Ecto neural progenitor cell (in vitro differentiated cells): ENCODE measurements at places on chromosomes 4 and X.
A peak's percentile ranks its signal among the peaks of the same experiment; 100 is the strongest.

DNA sequence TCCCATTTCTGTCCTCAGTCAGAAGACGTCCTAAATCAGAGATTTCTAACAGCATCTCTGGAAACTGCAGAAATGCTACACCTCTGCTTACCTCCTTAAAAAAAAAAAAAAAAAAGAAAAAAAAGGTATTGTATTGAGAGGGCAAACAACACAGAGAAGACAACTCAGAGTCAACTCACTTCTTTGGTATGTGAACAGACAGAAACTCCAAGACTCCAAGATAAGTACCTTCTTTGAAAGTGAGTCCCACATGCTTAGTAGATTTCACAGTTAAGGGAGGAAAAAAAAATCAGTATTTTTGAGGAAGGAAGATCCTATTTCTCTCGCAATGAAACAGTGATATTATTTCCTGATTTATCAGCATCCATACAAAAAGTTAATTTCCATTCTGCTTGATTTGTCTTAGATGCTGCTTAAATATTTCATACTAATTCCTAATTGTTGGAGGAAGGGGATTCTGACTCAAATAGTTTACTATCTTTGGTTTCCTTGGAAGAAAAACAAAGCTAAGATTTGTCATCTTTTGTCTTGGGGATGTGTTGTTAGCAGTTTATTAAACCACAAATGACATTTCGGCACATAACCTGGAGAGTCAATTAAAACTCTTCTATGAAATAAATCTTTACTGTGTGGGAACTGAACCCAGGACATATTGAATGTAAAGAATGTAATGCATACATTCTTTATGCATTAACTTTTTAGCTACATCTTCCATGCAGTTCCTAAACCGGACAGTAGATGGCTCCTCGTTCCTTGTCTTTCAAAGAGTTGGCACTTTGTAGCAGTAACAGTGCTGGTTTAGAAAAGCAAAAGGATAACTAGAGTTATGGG lies 4.7 kb downstream of the RASGEF1B start:
- peak; percentile 56 for DNase-seq

DNA sequence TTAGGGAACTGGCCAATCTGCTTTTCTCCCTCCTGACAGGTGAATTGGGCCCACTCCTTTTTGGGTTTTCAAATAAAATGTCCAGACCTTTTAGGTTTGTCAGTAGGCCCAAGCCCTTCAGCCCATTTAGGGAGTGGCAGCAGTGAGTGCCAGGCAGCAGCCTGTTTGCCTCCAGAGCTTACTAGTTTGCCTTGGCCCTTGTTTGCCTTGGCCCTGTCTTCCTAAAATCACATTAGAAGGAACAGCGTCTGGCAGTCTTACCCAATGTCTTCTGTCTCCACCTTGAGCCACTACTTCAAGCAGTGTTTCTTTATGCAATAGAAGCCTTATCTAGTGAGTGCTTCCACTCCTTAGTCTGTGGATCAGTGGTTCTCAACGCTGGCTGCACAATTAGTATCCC lies 117.1 kb downstream of the TMEM164 start:
- DNase-seq, result no peak

DNA sequence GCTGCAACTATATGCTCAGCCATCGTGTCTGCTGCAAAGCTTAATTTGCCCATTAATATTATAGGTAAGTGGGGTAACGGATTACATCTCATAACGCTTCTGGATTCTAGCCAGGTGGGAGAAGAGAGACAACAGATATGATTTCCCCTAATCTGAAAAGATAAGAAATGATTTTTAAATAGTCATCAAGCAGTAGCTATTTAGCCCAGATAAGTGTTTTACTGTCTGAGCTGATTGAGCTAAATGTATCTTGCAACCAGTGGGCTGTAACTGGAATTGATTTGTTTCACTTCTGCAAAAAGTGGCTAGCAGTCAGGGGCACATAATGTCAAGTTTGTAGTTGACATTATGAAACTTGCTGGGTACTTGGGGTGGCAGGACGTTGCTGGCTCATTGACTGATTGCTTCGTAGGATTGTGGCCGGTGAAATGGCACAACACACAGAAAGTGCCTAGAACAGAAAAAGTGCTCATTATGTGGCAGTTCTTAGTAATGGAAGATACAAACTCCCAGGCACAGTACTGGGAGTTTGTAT lies 18.5 kb downstream of the LAP3 start:
- DNase-seq, result no peak

DNA sequence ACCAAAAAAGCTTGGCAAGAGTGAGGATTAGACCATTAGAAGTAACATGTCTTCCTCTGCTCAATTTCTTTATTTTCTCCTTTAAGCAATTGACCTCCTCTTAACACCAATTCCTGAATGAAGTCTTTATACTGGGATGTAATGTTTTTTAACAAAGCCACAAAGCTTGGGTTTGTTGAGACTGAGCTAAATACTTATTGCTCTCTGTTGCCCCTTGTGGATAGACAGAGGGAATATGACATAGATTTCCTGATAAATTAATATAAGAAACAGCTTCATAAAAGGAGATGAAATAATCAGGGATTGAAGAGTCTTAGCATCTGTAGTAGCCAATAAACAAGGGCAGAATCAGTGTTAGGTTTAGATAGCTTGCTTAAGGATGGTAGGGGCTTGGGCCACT lies 57.6 kb downstream of the CCDC160 start:
- DNase-seq, result no peak

GRCh38 chr4:98673288-98673644 lies 14.9 kb upstream of the TSPAN5 start:
- DNase-seq, result no peak

DNA sequence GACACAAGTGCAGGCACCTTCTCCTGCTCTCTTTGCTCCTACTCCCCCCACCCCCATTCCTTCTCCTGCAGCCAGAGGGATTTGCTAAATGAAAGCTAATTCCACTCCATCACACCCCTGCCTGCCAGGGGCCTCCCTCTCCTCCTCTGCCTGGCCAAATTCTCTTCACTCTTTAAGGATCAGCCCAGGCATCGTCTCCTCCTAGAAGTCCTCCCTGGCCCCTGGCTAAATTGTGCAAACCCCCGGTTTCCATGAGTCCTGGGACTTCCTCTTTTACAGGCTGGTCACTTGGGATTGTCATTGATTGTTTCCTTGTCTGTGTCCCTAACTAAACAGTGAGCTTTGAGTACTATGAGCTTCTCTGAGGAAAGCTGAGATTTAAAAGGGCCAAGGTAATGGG lies 8.7 kb upstream of the ABLIM2 start:
- no peak for DNase-seq

DNA sequence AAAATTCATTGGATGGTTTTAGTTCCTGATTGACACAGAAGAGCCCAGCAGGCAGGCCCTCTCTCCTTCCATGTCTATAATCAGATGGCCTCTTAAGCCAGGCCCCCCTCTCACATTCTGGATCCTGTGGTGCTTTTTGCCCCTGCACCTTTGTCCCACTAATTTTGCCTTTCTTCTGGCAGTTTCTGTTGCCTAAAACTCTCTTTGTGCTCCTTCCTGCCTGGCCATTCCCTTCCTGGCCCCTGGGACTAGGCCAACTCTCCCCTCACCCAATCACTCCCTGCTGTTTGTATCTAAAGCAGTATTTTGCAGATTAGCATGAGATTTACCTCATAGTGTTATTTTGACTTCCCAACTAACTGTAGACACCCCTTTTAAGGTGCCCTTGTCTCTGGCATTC lies 42.7 kb upstream of the DDX3X start:
- DNase-seq, result no peak

DNA sequence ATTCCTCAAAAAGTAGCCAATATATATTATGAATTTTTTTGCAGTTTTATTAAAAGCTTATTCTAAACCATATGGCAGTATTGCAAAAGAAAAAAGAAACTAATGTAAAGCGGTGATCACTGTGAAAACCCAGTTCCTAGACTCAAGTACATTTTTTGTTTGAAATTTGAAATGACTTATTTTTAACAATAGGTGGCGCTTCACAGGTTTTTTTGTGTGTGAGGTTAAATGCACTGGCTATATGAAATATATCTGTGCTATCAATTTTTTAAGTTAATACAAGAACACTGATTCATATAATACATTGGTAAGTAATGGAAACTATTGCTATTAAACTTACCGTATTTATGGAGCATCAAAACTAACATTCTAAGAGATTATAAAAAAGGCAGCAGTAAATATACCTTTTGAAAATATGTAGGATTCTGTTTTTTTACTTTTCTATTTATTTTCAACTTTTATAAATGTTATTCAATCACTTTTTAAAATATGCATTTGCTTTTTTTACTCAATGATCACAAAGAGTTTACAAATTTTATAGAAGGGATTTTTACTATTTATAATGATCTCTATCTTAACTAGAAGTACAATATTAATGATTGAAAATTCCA lies 5.6 kb upstream of the SPRY1 start:
- DNase-seq, result no peak

DNA sequence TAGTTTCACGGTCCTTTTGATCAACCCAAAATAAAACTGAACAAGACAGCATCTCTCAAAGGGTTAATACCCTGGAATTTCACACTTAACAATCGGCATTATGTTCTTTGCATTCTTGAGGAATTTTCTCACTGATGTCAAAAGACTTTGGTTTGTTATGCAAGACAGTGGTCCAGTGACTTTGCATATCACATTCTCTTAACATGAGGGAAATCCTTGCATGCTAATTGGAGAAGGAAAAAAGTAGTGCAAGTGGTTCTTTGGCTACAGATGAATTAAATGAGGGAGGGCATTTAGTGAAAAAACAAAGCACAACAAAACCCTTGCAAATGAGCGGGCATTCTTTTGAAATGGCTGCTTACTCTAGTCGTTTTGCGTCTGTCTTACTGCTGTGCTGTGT lies 105.1 kb upstream of the LIMCH1 start:
- no peak for DNase-seq

DNA sequence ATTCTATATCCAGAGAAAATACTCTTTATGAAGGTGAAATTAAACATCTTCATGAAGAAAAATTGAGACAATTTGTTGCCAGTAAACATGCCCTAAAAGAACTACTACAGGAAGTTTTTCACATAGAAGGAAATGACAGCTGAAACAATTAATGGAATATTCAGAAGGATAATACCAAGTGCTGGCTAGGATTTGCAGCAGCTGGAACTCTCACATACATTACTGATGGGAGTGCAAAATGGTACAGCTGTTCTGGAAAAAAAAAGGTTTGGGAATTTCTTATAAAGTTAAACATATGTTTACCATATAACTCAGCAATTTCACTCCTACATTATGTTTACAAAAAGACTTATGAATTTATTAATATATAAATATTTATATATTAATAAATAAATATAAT lies 193.2 kb upstream of the FAT4 start:
- DNase-seq, result no peak

DNA sequence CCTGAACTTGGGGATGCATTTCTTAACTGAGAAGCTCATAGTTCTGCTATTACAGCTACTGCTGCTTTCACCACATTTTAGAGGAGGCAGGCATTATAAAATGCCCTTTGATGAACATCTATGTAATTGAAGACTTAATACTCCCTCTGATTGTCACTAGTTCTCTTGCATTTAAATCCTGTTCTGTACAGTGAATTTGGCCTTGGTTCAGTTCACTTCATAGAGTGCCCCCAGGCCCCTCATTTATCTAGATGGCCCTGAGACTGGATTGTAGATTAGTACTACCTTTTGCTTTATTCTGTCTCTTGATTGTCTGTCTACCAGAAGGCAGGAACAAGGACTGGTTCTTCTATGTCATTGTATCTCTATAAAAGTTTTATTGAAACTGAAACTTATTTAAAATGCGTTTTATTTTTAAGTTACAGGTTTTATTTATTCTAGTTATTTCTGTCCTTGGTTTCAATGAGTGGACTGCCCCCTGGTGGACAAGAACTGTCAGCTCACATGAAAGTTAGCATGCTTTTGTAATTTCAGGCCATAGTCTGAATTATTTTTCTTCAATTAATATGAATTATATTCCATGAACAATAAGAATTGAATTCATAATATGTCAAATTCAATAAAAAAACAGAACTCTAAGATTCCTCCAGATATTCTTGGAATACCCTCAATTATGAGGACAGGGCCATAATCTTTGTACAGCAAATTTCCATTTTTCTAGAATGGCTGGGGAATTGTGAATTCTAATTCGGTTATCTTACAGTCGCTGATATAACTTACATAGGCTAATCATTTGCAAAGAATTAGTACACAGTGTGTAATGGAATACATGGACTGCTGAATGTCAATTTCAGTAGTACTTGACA lies 47.2 kb upstream of the TMEM33 start:
- DNase-seq, result no peak

- no peak for DNase-seq
Measured at GRCh38 chr4:182426901-182427300, 183.7 kb downstream of the TENM3 start.

- no peak for DNase-seq
Measured at GRCh38 chrX:124406294-124407014, 60.1 kb downstream of the SH2D1A start.

- DNase-seq, result no peak
Measured at GRCh38 chr4:58776627-58777026, 1666.4 kb upstream of the IGFBP7 start.

GRCh38 chr4:903066-904046 lies 28.8 kb downstream of the GAK start:
- no peak for DNase-seq

DNA sequence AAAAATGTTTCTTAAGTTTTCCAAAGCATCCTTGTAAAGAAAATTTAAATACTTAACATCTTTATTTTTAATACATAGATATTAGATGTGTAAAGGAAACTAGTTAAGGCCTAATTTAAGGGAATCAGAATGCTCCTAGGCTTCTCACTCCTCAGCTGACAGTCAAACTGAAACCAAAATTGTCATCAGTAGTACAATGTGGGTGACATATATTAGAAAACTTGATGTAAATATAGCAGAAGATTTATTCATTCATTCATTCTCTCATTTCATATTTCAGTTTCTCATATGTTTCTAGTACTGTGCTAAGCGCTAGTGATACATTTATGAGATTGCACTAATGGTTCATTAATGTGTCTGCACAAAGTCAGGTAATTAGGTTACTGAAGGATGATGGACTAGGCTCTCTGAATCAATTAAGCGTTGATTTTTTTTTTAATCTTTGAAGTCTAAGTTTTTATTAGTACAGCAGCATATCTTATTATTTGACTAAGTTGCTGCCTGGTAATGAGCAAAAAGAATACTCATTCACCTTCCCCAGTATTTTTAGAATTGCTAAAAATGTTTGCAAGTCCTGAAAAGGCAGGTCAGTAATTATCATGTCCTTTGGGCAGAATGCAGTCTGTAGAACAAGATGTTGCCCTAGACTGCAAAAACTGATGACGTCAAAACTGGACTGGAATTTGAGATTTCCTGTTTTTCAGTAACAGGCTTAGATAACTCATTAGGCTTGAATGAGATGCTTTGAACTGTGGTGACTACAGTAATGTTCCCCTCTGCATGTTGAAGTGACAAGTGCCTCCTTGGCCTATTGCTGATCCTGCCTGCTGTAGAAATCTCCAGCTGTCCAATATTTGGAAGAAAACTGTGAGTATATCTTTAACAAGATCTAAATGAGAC lies 128.7 kb downstream of the ARHGAP24 start:
- DNase-seq, result no peak

DNA sequence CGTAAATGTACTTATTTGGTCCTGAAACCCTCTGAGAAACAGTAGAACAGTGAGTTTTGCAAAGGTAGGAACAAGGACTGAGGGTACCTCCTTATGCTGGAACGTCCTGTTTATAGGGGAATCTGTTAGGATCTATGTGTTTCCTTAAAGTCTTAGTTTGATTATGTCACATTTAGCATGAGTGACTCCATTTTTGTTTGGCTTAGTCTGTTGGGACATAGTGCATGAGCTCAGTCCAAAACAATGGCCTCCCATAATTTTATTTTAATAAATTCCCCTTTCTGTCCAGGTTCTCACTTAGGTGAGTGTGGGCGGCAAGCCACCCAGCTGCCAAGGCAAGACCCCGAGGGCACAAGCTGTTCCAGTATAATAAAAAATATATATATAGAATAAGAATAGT lies 27.7 kb downstream of the HTT-AS start:
- no peak for DNase-seq
